Activated naive CD4-positive, alpha-beta T cell (primary cell): ENCODE measurements at places on chromosomes 6 and 20.

GRCh38 chr6:90177544-90178383 is 118.9 kb downstream of the BACH2 start:
- no peak for DNase-seq

GRCh38 chr6:14067656-14068055 is 49.9 kb upstream of the CD83 start:
- DNase-seq: no peak

DNA sequence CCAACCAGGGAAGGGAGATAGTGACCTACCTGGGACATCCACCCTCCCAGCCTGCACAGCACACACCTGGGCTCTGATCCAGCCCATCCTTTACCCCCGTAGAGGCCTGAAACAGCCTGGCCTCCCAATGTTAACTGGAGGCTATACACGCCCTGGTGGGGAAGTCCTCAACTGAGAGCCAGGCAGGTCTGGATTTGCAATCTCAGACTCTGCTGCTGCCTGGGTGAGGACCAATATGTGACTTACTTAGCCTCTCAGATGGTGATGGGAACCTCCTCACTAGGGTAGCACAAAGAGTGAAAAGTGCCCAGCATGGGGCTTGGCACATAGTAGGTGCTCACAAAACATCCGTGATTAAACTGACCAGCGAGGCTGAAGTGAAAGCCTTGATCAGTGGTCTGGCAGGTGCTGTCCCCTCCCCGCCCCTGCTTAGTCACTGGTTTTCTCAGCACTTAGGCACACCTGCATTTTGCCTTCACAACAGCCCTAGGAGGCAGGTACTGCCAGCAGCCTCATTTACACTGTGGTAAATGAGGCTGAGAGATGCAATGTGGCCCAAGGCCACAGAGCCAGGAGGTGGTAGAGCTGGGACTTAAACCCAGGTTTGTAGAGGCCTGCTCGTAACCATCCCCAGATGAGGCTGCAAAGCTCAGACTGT is 12.4 kb downstream of the PEDS1 start:
- no peak for DNase-seq

DNA sequence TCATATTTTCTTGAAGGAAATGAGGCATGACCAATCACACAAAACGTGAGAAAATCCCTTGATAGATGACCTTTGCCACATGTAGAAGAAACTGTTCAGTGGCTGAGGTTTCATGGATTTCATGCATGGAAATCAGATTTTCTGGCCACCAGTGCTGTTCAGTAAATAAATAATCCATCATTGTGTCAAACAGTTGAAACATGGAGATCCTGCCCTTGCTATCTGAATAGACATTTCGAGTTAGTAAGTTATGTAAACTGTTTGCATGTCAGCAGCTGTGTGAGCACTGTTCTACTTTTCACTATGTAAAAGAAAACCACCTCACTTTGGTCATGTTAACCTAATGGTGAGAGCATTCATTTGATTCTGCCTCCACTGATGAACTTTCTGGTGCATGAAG is 793.9 kb upstream of the EPHA7 start:
- no peak for DNase-seq

DNA sequence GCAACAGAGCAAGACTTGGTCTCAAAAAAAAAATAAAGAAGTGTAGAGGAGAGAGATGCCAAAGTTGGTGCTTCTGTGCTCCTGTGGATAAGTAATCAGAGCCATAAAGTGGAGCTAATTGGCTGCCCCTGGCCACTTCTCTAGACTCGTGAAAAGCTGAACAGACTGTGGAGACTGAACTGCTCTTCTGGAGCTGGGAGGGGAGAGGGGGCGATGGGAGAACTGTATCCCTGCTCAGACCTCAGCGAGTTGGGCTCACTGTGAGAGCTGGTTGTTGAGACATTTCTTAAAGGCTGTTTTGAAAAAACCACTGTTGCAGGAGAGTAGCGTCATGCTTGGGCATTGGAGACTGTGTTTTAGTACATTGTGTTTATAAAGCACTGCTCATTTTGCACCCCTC is 125.7 kb downstream of the TCP11 start:
- no peak for DNase-seq

GRCh38 chr6:20879526-20879925 is 345.3 kb downstream of the CDKAL1 start:
- no peak for DNase-seq

GRCh38 chr6:137264311-137265075 is 45.3 kb upstream of the IFNGR1 start:
- no peak for DNase-seq

- DNase-seq: no peak
These were observed 899.3 kb upstream of the MAP3K7 start for GRCh38 chr6:91486200-91486599.

GRCh38 chr6:75735491-75736186 is 13.4 kb upstream of the MYO6 start:
- DNase-seq: no peak

- no peak for DNase-seq
These were observed 190.0 kb upstream of the BMP2 start for GRCh38 chr20:6577451-6577850.

- no peak for DNase-seq
These were observed 21.7 kb downstream of the GGT7 start for GRCh38 chr20:34850969-34851368.

- no peak for DNase-seq
These were observed 36.3 kb downstream of the ROS1 start for GRCh38 chr6:117389227-117390057.

- no peak for DNase-seq
These were observed 3.0 kb upstream of the GUCA1B start for GRCh38 chr6:42197555-42198362.

- no peak for DNase-seq
These were observed 10.3 kb upstream of the MTRF1L start for GRCh38 chr6:153012856-153013255.

DNA sequence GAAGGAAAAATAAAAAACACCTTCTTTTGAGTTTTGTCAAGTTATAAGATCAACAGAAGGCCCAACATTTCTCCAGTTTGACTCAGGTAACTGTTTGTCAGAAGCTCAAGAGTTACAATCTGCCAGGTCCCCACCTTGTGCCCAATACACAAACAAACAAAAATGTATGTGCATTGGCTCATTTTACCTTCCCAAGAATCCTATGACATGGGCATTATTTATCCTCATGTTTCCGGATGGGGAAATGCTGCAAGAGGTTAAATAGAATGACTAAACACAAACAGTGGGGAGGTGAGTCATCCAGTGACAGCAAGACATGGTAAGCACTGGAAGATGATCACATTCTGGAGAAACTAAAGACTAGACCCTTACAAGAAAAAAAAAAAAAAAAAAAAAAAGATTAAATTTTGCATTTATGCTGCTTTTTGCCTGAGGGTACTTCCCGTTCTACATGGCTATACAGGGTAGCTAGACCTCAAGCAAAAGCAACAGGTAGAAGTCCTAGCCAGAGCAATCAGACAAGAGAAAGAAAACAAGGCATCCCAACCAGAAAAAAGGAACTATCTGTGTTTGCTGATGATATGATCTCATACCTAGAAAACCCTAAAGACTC is 23.6 kb upstream of the ANKRD60 start:
- DNase-seq: no peak

GRCh38 chr20:54451171-54451570 is 24.2 kb upstream of the DOK5 start:
- DNase-seq: no peak

GRCh38 chr6:4858194-4859015 is 82.2 kb downstream of the CDYL start:
- DNase-seq: no peak

DNA sequence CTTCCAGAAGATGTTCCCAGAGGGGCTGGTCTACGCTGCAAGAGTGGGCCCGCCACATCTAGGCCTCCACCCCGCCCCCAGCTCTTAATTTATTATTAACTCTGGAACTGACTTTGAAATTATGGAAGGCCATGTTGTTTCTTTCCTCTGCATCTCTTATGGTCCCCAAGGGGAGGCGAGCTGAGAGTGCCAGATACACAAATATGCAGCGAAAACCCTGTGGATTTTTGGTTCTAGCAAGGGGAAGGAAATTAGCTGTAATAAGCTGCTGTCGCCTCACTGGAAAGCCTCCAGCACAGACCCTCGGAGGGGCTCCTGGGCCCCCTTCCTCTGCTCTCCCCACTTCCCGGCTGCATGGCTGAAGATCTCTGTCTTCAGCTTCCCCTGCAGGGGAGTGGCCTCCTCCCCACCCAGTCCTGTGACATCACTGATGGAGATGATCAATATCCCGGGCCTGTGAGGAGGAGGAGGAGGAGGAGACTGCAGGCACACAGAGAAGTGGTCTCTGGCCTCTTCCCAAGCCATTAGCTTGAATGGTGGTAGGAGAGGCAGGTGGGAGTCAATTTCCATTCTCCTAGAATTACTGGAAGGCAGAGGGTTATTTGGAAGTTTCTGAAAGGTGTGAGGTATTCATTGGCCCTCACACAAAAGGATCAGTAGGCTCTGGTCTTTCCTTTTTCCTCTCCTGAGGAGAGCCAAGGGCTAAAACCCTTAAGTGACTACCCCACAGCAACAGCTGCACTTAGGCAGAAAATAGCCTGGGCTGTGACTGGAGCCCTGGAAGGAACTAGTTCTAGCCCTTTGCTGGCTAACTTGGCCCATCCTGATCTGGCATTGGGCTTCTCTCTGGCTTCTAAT is 39.7 kb upstream of the CCDC167 start:
- no peak for DNase-seq

DNA sequence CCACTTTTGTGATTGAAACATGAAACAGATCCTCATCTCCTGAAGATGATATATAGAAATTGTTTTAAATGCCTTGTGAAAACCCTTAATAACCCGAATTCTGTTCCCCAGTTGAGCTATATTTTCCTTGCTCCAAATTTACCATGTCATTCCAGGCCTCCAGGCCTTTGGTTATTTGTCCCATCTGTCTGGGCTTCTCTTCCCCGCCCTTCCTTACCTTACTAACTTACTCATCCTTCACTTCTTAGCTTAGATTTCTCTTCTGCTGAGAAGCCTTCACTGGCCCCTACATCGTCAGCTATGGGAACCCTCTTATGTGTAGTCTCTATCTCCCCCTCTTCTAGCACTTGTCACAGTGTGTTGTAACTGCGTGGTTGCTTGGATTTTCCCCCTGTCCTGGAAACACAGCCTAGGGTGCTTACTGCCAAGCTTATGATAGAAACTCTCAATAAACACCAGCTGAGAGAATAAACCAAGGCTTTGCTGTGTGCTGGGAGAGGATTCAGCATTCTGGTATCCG is 68.6 kb downstream of the SGK1 start:
- DNase-seq: no peak

DNA sequence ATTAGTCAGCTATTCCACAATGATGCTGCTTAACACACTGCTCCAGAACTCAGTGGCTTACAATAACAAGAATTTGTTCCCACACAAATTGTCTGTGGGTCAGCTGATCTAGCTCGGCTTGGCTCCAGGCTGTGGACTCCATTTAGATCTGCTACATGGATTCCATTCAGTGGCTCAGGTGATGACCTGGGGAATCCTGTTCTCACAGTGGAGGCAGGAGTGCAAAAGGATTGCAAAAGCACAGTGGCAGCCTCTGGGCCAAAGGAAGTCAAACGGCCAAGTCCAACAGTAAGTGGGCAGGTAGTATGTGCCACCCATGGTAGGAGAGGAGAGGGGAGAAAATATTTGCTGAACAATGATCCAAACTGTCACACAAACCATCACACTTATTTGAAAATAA is 15.8 kb upstream of the LRRN4 start:
- DNase-seq: no peak

GRCh38 chr6:158323561-158323958 is 11.3 kb downstream of the TULP4 start:
- DNase-seq: no peak

- no peak for DNase-seq
These were observed 143.3 kb downstream of the PRL start for GRCh38 chr6:22153384-22154158.

DNA sequence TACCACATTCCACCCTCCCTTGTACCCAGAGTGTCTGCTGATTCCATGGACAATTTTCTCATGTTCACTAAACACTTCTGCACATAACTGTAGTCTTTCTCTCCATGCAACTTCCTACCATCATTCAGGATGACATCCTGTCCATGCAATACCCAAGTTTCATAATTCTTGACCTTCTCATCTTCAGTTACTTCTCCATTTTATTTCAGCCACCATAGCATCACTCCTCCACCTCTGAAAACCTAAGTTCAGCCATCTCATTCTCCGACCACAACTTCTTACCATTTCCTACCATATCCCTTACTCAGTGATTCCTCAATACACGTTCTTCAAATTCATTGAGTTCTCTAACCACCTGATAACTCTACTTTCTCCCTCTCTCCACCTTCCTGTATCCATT is 216.5 kb upstream of the TENT5A start:
- no peak for DNase-seq

DNA sequence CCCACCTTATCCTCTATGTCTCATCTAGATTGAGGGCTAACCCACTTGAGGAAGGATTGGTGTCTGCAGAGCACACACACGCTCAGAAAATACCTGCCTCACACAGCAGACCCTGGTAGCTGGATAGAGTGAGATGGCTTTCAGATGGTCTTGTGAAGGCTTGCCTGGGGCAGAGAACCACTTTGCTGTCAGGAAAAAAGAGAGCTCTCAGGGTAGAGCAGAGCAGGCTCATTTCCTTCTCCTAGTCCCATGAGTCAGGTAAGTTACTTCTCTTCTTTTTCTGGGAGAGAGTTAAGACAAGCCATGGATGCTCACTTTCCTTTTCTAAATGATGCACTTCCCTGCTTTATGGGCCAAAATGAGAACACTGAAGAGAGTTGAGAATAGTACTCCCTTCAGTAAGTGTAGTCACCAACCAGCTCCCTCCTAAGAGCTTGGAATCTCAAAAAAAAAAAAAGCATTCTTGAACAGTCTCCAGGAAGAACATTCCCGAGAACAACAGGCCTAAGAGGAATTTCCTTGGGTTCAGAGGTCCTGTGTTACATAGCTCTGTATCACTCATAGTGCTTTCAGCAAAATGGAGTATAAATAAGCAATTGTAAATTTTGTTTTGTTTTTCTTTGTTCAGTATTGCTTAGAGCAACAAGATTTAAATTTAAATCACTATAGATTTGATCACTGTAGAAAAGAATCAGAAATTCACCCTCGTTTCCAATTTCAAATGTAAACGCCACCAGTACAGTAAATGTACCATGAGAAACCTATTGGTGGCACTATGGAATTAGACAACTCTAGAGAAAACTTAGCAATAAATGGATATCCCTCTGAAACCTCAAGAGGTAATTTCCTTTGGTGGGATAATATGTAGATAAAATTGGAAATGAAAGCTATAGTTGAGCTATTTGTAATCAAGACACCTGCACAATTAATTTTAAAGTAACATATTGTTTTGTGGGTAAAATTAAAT is 530.3 kb downstream of the RFPL4B start:
- DNase-seq: no peak

DNA sequence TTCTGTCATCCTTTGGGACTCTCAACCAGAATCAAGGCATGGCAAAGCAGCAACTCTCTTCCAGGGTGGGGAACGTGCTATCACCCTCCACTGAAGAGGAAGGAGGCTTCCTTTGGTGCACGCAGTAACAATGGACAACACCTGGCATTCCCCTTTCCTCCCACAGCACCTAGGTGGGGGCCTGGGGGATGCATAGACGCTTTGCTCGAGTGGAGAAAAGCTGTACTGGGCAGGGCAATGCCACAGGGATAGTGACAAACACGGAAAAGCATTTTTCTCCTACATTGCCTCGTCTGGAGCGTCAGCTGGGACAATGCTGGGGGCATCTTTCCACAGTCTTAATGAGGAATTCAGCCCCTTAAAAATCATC is 82.9 kb downstream of the GMPR start:
- no peak for DNase-seq

GRCh38 chr6:56804996-56805395 is 149.9 kb upstream of the BEND6 start:
- DNase-seq: no peak
